ENCODE measurements at places on chromosomes 2 and 18.

DNA sequence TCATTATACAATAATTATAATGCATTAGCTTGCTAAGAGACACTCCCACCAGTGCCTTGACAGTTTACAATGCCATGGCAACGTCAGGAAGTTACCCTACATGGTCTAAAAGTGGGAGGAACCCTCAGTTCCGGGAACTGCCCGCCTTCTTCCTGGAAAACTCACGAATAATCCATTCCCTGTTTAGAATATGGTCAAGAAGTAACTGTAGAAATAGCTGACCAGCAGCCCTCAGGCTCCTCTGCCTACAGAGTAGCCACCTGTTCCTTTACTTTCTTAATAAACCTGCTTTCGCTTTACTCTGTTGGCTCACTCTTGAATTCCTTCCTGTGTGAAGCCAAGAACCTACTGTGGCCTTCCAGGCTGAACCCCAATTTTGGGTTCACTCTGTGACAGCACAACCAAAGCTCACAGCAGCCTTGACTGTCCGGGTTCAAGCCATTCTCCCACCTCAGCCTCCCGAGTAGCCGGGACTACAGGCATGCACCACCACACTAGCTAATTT is 20.0 kb upstream of the PTPN2 start:
- peak; percentile 69 for DNase-seq

- DNase-seq, result no peak
Measured at GRCh38 chr2:32478889-32479620, 122.2 kb downstream of the BIRC6 start.

DNA sequence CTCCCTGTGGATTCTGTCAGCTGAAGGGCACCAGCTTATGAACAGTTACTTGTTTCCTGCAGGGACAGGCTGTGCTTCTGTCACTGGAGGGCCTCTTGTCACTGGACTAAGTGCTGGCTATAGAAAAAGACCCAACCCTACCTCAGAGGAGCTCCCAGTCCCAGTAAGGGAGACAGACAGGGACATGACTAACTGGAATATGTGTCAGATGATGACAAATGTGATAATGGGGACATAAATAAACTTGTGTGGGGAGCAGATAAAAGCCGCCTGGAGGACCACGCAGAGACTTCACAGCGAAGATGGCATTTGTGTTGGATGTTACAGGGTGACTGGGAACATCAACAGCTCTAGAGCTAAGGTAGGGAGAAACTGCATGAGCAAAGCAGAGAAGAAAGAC is 95.0 kb downstream of the MAPRE2 start:
- no peak for DNase-seq

DNA sequence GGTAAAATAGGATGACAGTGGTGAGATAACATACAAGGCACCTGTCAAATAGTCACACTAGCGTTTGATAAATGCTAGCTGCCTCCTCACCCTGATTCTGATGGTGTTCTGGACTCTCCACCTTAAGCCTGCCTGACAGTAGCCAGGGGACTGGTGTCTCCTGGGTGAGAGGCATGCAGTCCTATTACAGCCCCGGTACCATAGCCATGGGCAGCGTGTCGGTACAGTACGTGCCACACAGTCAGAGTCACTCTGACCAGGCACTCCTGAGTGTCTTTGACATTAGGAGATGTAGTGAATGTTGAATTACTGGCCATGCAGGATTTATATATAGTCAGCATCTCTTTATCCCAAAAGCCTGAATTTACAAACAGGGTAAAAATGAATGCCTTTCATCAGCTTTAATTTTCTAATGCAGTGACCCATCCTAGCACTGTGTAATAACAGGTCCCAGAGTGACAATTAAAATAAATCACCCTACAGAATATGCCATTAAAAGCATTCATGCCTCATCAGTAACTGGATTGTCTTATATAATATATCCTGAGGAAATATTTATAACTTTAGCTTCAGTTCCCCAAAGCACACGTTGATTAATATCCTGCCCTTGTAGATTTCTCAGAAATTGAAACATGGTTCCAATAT is 760.3 kb upstream of the SOX11 start:
- no peak for DNase-seq

GRCh38 chr2:162025121-162025911 is 48.7 kb downstream of the DPP4 start:
- DNase-seq, result no peak

- no peak for DNase-seq
Measured at GRCh38 chr2:227671170-227671905, 4.7 kb downstream of the SCYGR5 start.

GRCh38 chr2:68293024-68293423 is 26.7 kb downstream of the CNRIP1 start:
- no peak for DNase-seq

- no peak for DNase-seq
Measured at GRCh38 chr18:78867131-78867530, 112.5 kb upstream of the SALL3 start.

GRCh38 chr2:4831751-4832150 is 860.4 kb upstream of the SOX11 start:
- no peak for DNase-seq

DNA sequence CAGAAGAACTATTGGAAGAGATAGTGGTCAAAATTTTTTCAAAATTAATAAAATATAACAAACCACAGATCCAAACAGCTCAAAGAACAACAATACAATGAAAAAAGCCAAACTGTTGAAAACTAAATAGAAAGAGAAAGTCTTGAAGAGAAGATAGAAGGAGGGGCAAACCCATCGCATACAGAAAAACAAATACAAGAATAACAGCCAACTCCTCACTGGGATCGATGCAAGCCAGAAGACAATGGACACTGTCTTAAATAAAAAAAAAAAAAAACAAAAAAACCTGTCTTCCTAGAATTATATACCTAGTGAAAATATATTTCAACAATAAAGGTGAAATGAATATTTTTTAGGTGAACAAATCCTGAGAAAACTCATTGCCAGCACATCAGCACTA is 34.1 kb upstream of the ARHGAP25 start:
- DNase-seq, result no peak

DNA sequence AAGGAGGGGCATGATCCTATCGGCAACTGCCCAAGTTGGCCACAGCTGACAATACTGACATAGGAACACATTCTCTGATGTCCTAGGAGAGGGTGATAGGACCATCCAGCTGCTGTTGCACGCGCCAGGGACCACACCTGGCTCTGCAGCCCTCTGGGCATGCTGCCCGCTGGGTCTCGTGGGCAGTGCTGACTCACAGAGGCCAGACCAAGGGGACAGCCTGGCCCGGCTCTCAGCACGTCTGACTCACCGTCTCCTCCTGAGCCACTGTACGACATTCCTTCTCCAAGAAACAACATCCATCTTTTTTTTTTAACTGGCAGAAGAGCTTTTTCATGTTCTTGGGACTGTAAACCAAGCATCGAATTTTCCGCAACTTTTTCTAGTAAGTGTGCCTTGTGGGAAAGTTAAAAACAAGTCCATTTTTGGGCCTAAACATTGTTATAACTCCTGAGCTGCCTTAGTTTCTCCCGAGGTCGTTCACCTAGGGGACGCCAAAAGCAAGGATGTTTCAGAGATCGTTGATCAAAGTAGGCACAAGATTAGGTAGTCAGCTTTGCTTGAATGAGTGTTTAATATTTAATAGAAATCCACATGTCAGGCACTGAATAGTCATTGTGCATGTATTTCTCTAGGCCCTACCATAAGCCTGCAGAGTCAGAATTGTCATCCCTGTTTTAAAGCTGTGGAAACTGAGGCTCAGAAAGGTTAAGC is 100.3 kb downstream of the TTC32 start:
- DNase-seq, result no peak

- no peak for DNase-seq
Measured at GRCh38 chr2:234240917-234241316, 190.4 kb downstream of the SPP2 start.

DNA sequence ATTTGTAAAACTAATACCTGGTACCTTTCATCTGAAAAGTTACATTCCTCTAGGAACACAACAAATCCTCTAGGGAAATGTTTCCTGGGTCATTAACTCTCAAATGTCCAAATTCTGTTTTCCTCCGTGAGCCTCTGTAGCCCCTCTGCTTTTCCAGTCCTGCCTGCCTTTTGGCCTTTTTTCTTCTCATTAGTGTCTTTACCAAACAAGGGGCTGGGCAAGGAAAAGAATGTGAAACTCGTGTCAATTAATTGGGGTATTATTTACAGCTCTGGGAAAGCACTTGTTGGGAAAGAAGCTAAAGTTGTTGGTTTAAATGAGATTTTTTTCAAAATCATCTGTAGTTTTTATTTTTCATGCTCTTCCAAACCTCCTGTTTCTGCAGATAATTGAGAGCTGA is 198.1 kb upstream of the NRP2 start:
- no peak for DNase-seq

DNA sequence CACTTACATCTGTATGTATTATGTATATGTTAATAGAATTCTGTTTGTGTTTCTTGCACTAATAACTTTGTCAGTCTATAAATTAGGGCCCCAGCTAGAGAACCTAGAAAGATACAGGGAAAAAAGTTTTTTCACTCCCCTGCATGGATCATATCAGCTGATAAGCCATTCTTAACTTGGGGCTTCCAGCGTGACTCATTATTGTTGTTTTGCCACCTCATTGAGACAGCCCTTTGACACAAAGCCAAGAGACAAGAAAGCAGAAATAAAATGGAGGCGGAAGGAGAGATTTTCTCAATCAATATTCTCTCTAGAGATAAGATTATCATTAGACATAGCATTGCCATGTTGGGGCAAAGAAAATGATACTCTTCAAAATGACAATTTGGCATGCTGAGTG is 93.4 kb downstream of the AKAIN1 start:
- no peak for DNase-seq

GRCh38 chr2:235486729-235487128 is 7.1 kb upstream of the AGAP1 start:
- no peak for DNase-seq

DNA sequence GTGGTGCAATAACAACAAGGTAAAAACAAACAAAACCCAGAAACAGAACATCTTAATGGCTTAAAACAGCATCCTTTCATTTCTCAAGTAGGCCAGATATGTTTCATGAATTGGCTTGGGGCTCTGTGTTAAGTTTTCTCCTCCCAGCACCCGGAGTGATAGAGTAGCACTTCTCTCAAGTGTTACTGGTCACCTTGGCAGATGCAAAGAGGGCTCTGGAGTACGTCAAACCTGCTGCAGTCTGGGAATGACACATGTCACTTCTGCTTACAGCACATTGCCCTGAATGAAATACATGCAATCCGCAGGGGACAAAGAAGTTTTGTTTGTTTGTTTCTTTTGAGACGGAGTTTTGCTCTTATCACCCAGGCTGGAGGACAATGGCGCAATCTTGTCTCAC is 639.3 kb downstream of the CNTNAP5 start:
- no peak for DNase-seq

DNA sequence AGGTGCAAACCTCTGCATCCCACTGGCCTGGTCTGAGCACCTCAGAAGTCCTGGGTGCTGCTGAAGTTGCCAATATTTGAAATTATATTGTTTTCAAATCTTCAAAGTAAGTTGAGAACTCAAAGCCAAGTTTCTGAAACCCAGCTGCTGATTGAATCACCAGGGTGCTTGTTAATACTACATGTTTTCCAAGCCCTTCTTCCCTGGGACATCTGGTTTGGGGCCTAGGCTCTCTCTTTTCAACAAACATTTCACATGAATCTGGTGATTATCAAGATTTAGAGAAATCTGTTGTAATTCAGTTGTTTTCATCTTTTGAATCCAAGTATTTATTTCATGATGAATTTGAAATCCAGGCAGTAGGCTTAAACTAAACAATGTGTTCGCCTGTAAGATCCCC is 24.4 kb downstream of the MLPH start:
- no peak for DNase-seq

- DNase-seq, result no peak
Measured at GRCh38 chr2:236823041-236823629, 253.5 kb downstream of the ACKR3 start.

DNA sequence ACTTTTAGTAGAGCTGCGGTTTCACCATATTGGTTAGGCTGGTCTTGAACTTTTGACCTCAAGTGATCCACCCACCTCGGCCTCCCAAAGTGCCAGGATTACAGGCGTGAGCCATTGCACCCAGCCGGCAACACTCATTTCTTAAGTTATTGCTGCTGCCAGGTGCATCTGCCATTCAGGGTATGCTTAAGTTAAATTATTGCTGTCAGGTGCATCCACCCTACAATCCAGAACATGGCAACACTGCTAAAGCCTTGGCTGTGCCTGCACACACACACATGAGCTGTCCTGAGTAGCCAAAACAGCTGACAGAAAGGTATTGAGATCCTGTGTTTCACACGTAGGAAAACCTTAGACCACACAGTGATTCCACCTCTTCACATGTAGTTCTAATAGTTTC is 148.2 kb downstream of the FAM161A start:
- no peak for DNase-seq

- DNase-seq, result no peak
Measured at GRCh38 chr2:226772389-226773179, 27.0 kb downstream of the IRS1 start.

DNA sequence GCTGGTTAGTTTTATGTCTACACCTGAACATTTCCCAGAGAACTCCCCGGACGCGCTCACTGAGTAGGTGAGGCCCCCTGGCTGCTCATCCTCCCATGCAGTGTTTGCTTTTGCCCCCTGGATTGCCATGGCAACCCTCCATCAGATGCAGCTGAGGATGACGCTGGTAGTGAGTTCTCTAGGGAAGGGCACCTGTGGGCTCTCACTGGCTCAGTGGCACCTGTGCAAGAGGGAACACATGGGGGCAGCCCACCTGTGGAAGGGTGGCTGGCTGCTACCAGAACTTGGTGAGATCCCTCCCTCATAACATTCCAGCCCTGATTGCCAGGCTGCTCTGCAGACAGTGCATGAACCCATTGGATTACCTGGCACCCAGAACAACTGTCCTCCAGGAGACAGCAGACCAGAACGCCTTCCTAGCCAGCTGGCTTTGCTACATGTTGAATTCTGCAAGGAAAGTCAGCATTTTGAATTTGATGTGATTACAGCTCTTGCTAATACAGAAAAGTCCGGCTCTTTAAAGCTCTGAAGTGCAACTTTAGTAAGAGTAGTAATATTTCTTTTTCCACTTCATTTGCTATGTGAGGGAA is 21.7 kb downstream of the COA5 start:
- DNase-seq, result no peak

- DNase-seq, result no peak
Measured at GRCh38 chr2:43777306-43777926, 3.6 kb downstream of the DYNC2LI1 start.

DNA sequence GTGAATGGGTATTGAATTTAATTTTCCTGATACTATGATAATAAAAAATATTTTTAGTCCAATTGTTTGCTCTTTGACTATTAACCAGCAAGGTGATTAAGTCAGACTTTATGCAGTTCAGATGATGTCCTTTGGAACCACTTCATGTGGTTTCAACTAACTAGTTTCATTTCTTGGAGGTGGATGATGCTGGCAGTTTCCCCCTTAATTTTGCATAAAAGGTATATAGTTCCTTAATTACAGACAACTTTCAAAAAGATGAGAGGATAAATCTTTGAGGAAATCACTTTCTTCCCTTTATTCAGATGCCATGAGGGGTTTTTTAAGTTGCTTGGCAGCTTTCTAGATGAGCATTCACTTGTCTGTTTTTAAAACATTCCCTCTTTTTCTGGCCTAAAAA is 223.1 kb downstream of the PHLPP1 start:
- DNase-seq, result no peak
